Left renal cortex interstitium (tissue), 4 donors: ENCODE measurements at places on chromosomes 6 and 20.

GRCh38 chr6:153215242-153215641 is 84.2 kb upstream of the RGS17 start:
- DNase-seq, result no peak

DNA sequence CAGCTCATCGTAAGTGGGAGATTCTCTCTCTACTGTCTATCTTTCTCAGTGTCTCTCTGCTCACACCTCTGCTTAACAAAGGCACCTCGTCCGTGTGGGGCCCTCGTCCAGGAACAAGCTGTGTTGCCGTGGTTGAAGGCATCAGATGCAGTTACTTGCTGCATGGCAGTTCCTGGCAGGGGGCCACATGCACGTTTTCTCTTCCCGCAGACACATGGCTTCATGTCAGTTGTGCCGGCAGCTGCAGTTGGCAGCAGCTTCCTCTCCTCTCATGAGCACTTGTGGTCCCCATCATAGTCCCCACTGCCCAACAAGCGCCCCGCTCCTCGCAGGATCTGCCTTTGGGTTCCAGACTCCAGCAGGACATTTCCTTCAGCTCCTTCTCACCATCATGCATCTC is 7.1 kb upstream of the AFDN start:
- no peak for DNase-seq

- no peak for DNase-seq
Observed at GRCh38 chr6:36353411-36353915, 16.8 kb upstream of the BNIP5 start.

GRCh38 chr20:55586610-55587009 is 418.7 kb downstream of the CBLN4 start:
- DNase-seq, result peak; percentile 62

GRCh38 chr6:147268254-147268653 is 64.0 kb downstream of the STXBP5 start:
- no peak for DNase-seq

DNA sequence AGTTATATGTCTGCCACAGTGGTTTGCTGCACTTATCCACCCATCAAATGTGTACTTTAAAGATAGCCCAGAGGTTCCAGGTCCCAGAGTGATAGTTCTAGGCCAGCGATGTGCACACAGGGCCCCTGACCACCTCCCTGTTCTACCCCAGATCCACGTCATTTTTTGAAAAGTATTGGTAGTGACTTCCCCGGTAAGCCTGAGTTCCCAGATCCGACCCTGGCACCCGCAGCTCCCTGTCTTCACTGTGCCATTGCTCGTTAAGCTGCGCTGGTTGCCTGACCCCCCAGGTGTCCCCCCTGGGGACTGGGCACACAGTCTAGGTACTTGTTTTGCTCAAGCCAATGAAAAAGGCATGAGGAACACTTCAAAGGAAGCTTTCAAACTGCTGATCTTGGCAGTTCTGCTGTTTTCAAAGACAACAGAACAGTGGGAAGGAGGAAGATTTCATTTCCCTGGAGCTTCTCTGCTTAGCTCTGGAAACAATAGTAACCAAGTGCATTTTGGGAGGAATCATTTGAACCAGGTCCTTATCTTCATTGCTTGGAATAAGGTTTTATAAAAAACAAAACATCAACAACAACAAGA is 116.3 kb upstream of the TAB2 start:
- DNase-seq, result no peak

GRCh38 chr6:35602133-35602946 is 86.4 kb downstream of the FKBP5 start:
- DNase-seq, result no peak

DNA sequence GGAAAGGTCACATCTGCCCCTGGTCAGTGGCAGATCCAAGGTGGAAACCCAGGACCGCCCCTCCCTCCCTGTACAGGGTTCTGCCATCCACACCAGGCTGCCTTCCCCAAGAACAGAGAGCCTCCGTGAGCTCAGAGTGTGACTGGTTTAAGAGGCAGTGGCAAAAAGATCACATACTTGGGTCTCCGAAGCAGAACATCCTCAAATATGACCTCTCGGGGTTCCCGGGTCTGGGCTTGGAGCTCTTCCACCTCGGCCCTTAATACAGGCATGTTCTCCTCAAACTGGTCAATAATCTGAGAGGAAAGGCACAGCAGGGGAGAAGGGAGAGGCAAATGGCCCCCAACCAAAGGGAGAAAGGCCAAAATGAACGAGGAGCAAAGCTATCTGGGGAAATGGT is 14.8 kb downstream of the C20orf96 start:
- DNase-seq, result no peak

DNA sequence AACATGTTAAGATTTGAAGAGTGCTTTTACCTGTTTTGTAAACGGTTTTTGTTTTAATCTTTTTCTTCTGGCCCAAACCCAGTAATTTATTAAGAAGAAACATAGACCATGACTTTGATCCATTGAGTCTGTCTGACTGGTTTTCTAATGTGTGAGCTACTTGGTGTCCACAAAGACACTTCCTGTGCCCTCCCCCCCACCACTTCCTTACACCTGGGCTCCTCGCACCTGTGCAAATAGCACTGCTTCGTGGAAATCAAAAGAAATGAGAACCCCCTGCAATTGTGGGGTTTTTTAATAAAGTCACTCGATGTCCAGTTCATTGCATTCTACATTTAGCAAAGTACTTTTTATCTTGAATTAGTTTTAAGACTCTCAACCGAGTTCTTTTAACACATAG is 65.5 kb downstream of the SMOC2 start:
- DNase-seq, result no peak

DNA sequence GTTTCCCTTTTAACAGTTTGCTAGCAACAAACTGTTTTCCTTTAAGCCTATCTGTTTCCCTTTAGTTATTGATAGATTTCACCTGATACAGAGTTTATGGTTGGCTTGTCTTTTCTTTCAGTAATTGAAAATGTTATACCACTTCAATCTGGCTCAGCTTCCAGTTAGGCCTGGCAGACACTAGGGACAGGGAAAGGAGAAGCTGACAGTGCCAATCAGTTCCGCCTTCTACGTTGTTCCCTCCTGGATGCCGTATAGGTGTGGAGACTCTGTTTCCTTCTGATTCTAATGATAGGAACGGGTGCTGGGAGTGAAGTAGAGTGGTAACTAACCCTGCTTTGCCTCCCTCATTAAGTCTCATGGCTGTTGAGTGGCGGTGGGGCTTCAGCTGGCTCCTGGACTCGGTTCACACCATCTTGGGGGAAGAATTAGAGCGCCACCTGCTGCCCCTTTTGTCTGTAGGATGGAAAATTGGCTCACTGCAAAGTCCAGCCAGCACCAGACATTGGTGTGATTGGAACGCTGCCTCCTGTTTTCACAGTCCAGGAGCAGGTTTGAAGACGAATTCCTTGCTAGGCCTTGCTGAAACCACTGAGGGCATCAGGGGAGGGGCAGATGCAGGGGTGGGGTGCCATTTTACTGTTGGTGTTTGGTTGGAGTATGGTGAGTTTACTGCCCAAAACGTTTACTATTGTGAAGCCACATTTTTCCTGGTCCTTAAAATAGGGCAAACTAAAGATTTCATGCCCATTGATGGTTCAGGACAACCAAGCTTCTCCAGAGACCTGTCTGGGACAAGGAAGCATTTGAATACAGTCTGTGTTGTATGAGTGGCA is 1729.5 kb downstream of the GRIK2 start:
- DNase-seq, result peak; percentile 57

GRCh38 chr20:3315136-3315535 is 76.1 kb upstream of the SLC4A11 start:
- DNase-seq, result no peak

GRCh38 chr6:3484192-3484591 is 27.3 kb upstream of the SLC22A23 start:
- no peak for DNase-seq

- no peak for DNase-seq
Observed at GRCh38 chr6:43176423-43176786, 5.3 kb downstream of the SRF start.

GRCh38 chr6:148367411-148368024 is 24.9 kb downstream of the SASH1 start:
- DNase-seq, result no peak

- DNase-seq, result no peak
Observed at GRCh38 chr6:137248702-137249101, 29.5 kb upstream of the IFNGR1 start.

DNA sequence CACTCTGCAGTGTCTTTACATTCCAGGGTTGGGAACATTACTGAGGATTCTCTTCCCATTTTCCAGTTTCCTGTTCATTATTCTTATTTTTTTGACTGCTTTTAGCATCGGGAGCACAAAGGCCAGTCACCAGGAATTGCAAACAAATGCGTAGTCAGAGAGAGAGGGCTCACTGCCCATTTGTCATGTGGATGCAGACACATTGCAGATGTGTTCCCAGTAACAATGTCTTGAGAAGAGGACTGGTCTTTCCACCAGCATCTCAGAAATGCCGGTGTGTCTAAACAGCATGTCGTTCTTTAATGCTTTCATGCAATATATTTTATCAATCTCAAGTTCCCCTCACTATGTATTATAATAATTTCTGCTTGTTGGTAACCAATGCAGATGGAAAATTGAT is 952 bp upstream of the TAAR6 start:
- DNase-seq, result no peak

GRCh38 chr6:112764377-112764776 is 417.2 kb downstream of the RFPL4B start:
- no peak for DNase-seq

DNA sequence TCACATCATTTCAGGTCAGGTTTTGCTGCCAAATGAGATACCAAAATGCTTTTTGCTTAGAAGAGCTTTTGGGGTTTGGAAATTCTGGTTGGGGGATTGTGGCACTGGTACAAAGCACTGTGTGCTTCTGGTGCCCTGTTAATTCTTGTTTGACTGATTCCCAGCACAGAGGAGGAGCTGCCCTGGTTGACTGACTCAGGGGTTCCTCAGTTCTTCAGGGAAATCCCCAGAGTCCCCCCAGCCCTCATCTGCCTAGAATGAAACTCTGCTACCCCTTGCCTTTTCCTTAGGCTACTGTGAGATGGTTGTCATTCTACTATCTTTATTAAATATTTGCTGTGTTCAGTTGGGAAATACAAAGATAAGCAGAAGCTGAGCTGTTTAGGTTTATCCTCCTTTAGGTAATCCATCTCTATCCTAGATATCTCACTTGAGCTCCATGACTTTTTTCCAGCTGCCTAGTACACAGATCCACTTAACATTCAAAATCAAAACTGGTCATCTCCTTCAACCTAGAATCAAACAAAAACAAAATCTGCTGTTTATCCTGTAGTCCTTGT is 24.9 kb upstream of the TSPYL1 start:
- DNase-seq, result no peak
